ENCODE measurements at places on chromosomes 1 and 21. TPM values are rescaled to one million over a fixed set of nuclear protein-coding genes. Genes with fewer than 3 reads are reported as not detected.
A peak's percentile ranks its signal among the peaks of the same experiment; 100 is the strongest.

The OLFML2B gene
- total RNA-seq, result not detected

The PTP4A2 gene
- 384 TPM for total RNA-seq

The VSIG8 gene
- total RNA-seq, result not detected

- peak; percentile 56 for DNase-seq
These were observed 64.6 kb downstream of the SIK1 start for GRCh38 chr21:43362321-43362791.

DNA sequence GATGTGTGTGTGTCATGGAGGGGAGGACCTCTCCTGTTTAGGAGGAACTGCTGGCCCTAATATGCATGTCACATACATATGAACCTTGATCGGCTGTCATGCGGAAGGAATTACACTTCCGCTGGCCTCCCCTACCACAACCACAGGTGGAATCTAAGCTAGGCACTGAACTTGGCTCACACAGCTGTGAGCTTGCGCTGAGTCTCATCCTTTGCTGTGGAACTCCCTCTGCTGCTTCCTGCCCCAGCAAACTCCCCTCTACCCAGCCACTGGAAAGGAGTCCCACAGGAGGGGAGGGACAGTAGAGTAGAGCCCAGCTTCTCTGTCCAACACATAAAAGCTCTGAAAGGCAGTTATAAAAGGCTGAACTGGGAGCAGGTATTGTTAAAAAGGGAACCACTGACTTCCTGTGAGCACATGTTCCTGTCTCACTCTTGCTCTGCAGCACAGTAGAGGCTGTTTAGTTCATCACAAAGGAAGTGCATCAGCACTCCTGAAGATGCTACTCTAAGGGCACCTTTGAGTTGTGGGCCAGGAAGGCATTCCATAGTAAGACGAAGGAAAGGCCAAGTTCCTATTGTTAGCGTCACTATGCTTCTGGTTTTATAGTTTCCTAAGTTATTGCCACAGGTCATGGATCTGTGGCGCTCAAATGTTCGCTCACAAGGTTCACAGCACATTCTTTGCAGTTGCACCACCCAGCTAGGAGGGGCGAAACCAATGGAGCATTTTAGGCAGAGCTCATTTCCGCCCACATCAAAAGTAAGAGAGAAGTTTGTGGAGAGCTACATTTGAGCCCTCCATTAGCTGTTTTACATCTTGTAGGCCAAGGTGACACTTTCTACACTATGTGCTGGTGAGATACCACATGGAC lies 17.7 kb upstream of the PTPRC start:
- DNase-seq, result peak; percentile 28

DNA sequence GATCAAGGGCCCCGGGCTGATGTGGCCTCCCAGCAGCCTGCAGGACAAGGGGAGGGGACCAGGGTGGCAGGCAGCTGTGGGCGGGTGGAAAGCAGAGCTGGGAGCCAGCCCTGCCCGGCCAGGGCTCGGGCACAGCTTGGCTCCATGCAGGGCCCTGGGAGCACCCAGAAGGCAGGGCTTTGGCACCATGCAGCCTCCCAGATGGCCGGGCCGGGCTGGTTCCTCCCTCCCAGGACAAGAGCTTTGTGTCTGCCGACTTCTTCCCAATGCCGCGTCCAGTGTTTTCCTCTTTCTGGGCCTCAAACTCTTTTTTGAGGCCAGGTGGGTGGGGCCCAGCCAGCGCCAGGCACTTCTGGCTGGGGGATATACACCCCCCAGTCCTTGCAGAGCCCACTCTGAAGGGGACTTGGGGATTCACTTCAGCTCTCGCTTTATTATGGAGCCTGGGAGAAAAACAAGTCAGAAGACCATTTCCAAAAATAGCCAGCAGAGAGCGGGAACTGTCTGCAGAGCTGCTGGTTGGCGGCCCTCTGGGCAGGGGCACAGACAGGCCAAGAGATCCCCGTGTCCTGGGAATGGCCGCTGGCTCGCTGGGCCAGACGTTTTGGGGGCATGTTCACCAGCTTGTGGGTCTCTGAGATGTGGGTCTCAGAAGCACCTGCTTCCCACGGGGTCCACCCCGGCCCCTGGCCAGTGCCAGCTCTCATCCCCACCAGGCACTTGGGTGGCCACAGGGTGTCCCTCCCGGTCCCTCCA lies 103.8 kb upstream of the ARHGEF16 start:
- DNase-seq, result no peak

DNA sequence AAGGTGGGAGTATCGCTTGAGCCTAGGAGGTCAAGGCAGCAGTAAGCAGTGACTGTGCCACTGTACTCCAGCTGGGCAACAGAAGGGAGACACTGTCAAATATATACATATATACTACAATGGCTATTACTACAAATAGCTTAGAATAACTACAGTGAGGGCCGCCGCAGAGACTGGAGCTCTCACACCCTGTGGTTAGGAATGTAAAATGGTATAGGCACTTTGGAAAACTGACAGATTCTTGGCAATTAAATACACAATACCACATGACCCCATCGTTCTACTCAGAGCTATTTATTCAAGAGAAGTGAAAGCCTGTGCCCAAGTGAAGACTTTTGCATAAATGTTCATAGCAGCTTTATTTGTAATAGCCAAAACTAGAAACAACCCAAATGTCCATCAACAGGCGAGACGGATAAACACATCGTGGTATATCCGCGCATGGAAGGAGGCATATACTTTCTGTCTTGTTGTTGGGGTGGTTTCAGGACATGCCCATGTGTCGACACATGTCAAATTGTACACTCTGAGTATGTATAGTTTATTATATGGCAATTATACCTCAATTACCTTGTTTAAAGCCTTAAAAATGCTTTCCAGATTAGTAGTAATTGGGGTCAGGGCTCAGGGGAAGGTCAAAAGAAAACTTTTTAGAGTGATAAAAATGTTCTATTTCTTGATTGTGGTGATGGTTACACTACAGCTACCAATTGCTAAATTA lies 123.4 kb downstream of the RIPK4 start:
- no peak for DNase-seq
